Activated CD4-positive, alpha-beta T cell treated with anti-CD3 and anti-CD28 coated beads, Interleukin-2, amount 50 U/mL, for 4 hours (primary cell): ENCODE measurements at places on chromosomes 16 and 17.

- no peak for DNase-seq
These were observed 198.0 kb downstream of the KATNIP start for GRCh38 chr16:27747946-27748345.

DNA sequence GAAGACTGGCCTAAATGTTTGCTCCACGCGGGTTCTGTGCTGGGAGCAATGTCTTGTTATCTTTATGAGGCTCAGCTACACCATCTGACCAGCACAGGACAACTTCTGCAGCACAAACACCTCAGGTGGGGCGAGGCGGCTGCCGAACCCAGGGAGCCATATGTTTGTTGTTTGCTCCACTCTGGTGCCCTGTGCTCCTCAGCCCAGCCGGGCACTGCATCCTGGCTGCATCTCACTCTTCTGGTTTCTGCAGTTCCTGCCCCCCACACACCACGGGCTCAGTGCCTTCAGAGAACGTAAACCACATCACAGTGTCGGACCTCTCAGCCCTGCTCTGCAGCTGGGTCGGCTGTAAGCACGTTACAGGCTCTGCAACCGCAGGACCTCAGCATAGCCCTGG, 32.4 kb downstream of the MXRA7 start:
- no peak for DNase-seq

DNA sequence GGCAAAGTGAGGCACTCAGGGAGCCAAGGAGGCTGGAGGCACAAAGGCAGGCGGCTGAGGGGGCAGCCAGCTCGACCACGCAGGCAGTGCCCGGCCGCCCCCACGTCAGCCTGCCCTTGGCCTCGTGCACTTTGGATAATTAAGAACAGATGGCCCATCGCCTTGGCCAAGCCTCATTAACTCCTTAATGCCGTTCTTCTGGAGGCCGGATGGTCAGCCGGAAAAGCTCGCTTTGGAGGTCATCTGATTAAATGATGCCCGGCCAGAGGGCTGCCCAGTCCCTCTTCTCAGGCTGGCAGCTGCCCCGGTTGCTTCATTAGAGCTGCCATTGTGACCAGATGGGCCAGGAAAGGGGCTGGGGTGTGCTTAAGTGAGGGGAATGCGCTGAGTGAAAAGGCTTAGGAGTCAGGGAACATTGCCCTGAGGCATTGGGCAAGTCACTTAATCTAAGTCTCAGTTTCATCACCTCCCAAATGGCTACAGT, 364.0 kb downstream of the NPIPA8 start:
- no peak for DNase-seq

- no peak for DNase-seq
These were observed 18.7 kb upstream of the CYB5B start for GRCh38 chr16:69405757-69406156.

- no peak for DNase-seq
These were observed 5.5 kb downstream of the VPS4A start for GRCh38 chr16:69316595-69317034.

DNA sequence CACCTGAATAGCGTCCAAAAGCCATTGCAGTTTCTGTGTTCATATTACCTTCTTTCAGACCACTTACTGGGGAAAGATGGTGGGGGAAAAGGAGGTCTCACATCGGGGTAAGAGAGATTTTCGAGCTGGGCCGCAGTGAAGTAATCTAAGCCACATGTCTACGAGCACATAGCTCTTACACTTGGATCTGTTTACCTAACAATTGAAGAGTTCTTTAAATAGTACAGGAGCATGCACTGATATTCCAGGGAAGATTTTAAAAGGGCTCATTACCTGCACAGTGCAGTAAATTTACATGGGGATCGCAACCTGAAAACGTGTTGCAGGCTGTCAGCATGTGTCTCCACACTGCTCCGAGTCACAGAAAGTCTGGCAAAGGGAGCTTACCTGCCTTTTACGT, 12.6 kb downstream of the MAF start:
- DNase-seq: no peak

- DNase-seq: no peak
These were observed 517.2 kb downstream of the RBFOX1 start for GRCh38 chr16:7849841-7850240.

- no peak for DNase-seq
These were observed 7.3 kb downstream of the ACACA start for GRCh38 chr17:37399265-37399803.

GRCh38 chr17:63626551-63627180, 4.4 kb downstream of the MAP3K3 start:
- no peak for DNase-seq
